Neural progenitor cell (in vitro differentiated cells): ENCODE measurements at places on chromosomes 2 and 18.
A peak's percentile ranks its signal among the peaks of the same experiment; 100 is the strongest.

GRCh38 chr18:9614401-9615279 is at the start of gene PPP4R1:
PPP4R1 (minus strand) TSS chr18:9614559; CDS start chr18:9614484, 75 bp downstream.
- peak; percentile 92 for DNase-seq

- no peak for DNase-seq
These were observed 10.6 kb upstream of the ANXA4 start for GRCh38 chr2:69731147-69731970.

GRCh38 chr2:122531290-122532071 is 776.0 kb downstream of the TSN start:
- peak; percentile 68 for DNase-seq

DNA sequence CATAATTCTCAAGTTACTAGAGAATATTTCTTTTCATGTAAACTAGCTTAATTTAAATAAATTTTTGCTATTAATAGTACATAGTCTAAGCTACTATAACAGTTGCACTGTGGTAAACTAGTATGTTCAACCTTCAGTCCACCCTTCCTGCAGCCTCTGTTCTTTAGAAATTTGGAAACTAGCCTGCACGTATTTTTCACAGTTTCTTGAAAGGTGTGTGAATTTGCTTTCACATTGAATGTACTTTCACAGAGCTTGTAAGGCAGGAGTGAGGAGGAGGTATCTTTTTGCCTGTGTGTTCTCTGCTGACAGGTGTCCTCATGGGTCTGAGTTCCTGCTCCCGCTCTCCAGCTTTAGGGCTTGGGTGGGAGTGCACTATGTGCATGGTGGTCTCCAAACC is 117.5 kb downstream of the ATP9B start:
- no peak for DNase-seq

- no peak for DNase-seq
These were observed 282.0 kb upstream of the PXDN start for GRCh38 chr2:2026252-2026831.

DNA sequence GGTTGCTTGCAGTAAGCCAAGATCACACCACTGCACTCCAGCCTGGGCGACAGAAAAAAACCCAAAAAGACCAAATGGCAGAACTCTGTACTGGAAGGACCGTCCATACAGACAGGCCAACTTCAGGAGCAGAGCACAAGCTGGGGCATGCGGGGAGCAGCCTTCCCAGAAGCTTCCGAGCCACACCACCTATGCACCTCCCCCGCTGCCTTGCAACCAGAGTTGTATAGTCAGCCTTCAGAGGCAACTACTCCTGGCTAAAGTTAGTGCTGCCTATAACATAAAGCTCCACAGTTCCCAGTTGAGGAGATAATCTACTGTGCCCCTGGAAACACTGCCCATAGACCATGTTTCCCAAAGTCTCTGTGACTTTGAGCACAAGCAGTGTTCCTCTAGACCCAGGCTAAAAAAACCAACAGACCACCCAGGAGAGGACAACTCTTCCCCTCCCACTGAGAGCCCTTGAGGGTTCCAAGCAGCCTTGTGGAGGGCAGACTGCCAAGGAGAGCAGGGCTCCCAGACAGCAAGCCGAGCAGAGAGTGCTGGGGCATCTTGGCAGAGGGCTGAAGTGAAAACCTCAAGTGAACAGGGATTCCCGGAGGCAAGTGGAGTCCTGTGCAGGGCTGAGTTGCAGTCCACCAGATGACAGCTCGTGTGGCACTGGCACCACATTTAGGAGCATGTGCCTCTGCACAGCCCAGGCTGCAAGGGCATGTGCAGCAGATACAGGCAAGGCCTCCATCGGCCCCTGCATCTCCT is 6.8 kb downstream of the SFT2D3 start:
- DNase-seq, result no peak

DNA sequence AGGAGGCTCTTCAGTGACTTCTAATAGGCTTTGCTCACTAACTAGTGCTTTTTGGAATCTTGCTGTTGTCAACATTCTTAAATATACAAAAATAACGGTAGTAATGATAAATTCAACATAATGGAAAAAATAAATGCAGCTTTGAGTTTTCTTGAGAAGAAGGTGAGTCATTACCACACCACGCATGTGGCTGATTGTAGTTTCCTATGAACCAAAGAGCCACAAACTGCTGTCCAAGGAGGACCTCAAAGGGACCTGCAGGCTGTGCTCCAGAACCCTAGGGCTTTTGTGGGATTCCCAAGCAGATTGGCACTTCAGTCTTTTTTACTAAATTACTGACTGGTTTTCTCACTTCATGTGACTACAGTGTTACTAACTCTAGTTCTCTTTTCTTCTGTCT is 66.7 kb downstream of the TPGS2 start:
- DNase-seq, result no peak

DNA sequence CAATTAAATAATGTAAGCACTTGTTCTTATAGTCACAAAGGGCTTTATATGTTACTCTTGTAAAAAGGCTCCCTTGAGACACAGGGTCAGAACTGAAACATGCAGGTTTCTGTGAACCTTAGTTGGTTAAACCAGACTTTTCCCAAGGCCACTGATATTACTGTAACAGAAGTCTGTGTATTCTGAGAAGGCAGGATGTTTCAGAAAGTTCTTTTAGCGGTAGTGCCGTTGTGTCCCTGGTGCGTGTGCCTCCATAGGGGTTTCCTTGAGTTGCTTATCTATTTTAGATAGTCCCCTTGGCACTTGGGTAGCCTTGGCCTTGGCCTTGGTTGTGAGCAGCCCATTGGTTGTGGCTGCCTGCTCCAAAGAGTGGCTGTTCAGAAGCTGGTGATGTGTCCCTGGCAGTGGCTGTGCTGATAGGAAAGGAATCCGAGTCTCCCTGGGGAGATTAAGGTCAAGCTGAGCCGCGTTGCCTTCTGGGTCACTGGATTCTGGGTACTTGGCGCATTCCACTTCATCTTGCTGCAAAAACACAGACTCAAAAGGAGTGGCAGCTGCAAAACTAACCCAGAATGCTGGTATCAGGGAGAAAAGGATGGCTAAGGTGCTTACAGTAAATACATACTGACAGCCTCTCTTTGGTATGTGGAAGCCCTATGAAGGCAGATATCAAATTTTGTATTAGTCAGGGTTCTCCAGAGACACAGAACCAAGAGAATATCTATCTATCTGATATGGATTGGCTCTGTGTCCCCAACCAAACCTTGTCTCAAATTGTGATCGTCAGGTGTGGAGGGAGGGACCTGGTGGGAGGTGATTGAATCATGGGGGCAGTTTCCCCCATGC is 69.7 kb downstream of the FHOD3 start:
- no peak for DNase-seq
